Stimulated activated CD8-positive, alpha-beta memory T cell treated with anti-CD3 and anti-CD28 coated beads, Interleukin-7, amount 100 ng/mL, for 24 hours (primary cell): ENCODE measurements at places on chromosomes 16 and 17.

GRCh38 chr17:10793816-10794215, 10.1 kb downstream of the TMEM238L start:
- DNase-seq: no peak

GRCh38 chr16:78689536-78689935, 590.1 kb downstream of the WWOX start:
- no peak for DNase-seq

GRCh38 chr17:488993-489757, 136.6 kb upstream of the RPH3AL start:
- no peak for DNase-seq

DNA sequence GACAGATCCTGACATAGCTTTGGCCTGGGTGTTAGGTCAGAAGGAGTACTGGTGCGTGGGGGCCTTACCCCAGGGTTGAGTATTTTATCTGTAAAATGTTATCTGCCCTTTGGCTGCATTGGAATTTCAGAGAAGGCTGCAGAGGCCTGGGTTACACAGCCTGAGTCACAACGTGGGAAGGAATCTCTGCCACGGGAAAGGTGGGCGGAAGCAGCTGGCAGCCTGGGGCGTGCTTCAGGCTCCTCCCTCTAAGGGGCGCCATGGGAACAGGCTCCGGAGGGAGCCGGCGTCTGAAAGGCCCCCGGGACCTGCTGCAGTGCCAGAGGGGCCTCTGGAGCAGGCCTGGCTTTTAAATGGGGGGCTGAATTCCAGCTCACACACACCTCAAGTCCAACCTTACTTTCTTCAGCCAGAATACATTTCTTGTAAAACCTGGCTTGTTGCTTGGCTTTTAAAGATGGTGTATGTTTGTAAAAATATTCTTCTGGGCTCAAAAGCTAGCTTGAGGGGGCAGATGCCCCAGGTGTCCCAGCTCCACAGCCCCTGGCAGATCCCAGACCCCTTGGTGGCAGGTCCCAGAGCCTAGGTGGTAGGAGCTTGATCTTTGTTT, 142.2 kb downstream of the RAB11FIP4 start:
- no peak for DNase-seq

- DNase-seq: peak; percentile 53
These were observed at the start of gene CMTM3 for GRCh38 chr16:66604376-66605176. TSS of gene CMTM3 (plus strand) at chr16:66604704. CDS start at chr16:66604806, 102 bp downstream.

DNA sequence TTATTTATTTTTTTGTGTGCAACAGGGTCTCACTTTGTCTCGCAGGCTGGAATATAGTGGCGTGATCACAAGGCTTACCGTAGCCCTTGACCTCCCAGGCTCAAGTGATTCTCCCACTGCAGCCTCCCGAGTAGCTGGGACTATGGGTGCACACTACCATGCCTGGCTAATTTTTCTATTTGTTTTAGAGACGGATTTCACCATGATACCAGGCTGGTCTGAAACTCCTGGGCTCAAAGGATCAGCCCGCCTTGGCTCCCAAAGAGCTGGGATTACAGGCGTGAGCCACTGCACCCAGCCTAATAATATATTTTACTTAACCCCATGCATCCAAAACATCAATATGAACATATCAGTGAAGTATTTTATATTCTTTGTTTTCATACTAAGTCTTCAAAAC, 2.0 kb downstream of the CCDC200 start:
- no peak for DNase-seq

DNA sequence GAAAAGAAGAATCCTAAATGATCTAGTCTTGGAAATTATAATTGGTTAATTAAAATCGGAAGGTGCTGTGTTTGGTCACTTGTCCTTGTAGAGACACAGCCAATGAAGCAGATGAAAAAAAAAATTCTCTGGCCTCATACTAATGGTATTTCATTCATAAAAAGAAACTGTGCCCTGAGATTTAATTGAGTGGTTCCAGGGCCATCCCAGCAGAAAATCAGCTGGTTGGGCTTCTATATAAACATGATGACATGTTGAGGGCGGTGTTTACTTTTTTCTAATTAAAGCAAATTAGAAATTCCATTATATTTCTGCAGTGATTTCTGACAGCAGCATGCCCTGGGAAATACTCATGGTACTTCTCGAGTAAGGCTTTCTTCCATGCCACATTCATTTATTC, 191.9 kb upstream of the KCNJ16 start:
- DNase-seq: no peak

DNA sequence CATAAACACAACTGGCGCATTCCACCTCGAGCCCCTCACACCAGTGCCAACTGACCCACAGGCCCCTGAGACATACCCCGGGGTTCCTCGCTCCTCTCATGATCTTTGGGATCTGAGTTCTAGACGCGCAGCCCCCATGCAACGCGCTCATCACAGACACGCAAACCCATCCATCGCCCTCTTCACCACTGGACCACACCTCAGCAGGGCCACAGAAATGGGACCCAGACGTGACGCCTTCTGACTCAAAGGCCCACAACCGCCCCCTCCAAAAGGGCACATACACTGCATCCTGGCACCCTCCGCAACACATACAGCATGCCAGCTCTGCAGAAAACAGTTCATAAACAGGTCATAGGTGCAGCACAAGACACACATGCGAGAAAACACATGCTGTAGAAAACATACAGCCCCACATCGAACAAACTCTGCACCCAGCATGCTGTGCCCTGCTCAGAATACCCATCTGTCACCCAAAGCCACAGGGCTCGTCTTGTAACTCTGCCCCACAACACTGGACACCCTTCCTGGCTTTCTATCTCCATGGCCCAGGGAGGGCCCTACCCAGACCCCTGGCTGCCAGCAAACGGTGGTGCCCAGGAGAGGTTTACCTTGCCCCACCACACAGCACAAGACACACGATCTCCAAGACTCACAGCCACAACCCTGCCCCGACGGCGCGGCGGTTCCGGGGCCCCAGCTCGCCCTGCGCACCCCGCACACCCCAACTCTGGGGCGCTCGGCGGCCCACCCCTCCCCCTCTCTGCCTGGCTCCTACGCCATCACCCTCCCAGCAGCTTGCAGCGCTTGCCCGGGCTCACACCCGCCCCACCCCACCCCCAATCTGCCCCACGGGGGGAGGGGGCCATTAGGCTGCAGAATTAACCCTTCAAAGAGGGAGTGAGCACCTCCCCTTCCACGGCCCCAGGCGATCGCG, 887 bp downstream of the ZBTB4 start:
- no peak for DNase-seq

DNA sequence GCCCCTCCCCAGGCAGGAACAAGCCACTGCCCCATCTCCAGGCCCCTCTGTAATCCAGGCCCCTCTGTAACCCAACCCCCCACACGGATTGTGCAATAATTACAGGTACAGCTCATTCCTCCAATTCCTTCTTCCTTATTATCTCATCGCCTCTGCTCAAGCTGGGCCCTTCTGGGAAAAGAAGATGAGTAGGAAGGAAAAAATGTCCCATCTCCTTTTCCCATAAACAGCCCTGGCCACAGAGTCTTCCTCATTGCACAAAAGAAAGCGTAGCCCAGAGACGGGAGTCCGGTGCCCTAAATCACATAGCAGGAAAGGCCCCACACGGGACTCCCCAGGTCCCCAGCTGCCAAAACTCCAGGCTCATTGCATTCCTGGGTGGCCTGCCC, 3.6 kb upstream of the LITAFD start:
- no peak for DNase-seq
